ENCODE measurements at places on chromosomes 1 and 21.
A peak's percentile ranks its signal among the peaks of the same experiment; 100 is the strongest.

DNA sequence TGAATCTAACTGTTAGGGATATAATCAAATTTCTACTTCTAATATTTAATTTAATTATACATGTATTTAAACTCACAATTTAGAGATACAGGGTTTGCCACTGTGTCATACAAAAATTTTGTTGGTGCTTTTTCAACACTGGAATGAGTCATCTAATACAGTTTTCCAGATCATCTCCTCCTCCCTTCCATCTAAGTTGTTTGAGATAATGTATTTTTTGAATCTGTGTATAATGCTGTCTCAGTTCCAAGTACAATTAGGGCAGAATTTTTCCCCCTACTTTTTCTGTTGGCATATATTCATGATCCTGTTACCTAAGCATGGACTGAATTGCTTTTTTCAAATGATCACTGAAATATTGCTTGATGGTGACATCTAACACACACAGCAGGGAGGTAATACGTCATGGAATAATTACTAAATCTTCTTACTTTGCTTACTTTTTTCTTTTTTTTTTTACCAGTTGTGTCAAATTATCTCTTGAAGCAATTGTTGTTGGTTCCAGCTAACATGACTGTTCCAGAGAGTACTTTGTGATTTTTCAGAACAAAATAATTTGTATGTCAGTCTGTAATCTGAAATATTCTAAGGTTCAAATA, 146.0 kb downstream of the MAGI3 start:
- no peak for DNase-seq

DNA sequence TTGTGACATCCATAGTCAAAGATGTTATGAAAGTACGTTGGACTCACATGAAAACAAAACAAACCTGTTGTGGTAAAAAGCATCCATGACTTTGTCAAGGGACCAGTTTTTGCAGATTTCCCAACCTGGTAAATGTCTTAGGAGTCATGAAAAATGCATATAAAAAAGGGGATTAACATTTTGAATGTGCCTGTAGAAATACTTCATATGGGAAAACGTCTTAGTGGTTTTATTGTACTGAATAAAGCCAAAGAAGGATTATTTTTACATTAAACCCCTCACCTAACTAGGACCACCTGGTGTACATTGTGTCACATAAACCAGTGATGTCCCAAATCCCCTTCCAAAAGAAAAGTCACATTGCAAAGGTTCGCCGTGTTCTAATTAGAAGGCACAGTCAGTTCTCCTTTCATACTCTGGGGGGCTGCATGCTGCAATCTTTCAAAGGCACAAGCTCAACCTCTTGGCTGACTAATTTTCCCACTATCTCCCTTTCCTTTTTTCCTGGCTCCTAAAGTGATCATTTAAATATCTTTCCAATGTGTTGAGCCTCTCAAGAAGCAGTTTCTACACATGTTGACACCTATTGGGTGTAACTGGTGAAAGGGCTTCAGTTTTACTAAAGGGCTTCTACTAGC, 119.8 kb upstream of the SPAG17 start:
- DNase-seq, result peak; percentile 4

DNA sequence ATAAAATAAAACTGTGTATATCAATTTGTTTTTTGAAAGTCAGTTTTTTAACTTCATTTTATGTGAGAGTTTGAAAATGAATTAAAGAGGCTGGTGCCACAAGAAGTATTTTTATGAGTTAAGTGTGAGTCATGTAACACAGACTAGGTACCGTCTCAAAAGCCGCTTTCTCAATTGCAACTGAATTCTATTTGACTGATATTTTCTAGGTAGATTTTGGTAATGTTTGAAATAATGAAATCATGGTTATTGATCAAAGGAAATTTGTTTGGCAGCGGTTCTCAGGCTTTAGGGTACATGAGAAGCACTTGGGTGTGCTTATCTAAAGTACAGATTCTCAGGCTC, 4.6 kb downstream of the SNX27 start:
- no peak for DNase-seq

GRCh38 chr1:230272557-230272956, 153.6 kb downstream of the PGBD5 start:
- no peak for DNase-seq

DNA sequence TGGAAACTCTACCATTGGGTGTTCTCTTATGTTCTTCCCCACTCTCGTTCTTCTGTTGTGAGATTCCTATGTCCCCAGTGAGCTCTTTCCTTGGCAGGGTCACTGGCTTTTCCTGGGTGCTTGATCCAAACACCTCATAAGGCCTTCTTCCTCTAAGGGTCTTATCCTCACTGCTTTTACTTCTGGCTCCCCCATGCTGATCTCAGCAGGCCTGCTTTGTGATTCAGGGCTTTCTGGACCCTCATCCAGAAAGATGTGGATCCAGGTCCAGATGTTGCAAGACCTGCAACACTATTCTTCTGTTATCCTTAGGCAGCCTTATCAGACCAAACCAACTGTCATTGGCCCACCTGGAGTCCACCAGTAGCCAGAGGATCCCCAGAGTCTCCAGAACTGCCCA, 11.2 kb upstream of the MYOG start:
- DNase-seq, result no peak

GRCh38 chr1:169086603-169087455, 19.7 kb upstream of the ATP1B1 start:
- no peak for DNase-seq

DNA sequence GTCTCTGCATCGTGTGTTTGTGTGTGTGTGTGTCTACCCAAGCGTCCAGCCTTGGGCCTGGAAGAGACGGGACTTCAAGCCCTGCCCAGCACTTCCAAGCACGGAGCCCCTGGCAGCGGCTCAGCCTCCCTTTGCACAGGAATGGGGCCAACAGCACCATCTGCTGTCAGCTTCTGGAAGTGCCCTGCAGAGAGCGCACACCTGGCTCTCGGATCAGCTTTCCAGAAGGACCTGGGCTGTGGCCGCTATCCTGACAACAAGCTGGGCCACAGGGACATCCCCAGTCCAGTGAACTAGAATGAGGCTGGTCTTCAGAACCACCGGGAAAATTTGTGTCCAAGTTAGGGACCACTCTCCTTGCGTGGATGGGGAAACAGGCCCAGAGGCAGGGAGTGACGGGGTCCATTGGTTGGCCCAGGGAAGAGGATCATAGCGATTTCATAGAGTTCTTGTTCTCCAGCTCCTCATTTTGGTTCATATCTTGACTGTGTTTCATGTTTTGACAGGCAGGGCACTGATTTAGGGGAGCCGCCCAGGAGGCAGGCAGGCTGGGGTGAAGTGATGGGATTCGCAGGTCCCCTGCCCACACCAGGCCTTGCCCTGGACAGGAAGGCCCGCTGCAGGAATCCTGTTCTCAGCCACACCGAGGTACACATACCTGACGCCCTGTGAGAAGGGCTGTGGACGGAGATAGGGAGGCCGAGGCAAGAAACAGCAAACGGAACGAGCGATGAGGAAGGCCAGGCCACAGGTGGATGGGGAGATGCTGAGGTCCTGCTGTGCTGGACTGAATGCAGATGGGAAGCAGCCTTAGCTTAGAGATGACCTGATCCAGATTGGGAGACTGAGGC, 38.4 kb downstream of the TAS1R2 start:
- peak; percentile 74 for DNase-seq
